ENCODE measurements at places on chromosomes 16 and 17.

DNA sequence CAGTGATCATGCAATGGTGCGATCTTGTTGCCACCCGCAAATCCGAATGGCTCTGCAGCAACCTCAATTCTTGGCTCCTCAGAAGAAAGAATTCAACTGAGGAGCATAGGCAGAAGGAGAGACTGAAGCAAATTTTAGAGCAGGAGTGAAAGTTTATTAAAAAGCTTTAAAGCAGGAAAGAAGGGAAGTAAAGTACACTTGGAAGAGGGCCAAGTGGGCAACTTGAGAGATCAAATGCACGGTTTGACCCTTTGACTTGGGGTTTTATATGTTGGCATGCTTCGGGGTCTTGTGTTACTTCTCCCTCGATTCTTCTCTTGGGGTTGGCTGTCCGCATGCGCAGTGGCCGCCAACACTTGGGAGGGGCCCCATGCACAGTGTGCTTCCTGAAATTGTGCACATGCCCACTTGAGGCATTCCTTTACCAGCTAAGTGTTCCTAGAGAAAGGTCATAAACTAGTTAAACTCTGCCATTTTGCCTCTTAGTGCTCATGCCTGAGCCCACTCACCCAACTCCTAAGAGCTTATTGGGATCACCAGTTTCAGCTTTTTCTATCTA, 36.7 kb downstream of the ZNRF1 start:
- no peak for DNase-seq

- no peak for DNase-seq
Observed at GRCh38 chr16:49024896-49025295, 256.7 kb downstream of the CBLN1 start.

- DNase-seq, result no peak
Observed at GRCh38 chr16:47928008-47928407, 227.8 kb downstream of the ABCC12 start.

DNA sequence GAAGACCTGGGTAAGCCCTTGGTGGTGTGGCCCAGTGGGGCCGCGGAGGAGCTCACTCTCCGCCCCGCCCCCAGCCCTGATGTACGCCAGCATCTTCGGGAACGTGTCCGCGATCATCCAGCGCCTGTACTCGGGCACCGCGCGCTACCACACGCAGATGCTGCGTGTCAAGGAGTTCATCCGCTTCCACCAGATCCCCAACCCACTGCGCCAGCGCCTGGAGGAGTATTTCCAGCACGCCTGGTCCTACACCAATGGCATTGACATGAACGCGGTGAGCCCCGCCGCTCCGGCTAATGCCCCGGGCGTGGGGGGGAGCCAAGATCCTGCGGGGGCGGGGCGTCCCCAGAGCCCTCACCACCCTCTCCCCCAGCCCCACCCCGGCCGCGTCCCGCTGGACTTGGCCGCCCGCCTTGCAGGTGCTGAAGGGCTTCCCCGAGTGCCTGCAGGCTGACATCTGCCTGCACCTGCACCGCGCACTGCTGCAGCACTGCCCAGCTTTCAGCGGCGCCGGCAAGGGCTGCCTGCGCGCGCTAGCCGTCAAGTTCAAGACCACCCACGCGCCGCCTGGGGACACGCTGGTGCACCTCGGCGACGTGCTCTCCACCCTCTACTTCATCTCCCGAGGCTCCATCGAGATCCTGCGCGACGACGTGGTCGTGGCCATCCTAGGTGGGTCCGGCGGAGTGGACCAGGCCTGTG, 12.1 kb upstream of the DCAF7 start:
- DNase-seq, result no peak

GRCh38 chr16:27202923-27203506, 311 bp upstream of the KDM8 start:
- no peak for DNase-seq

GRCh38 chr16:51755577-51756355, 604.7 kb upstream of the SALL1 start:
- no peak for DNase-seq

DNA sequence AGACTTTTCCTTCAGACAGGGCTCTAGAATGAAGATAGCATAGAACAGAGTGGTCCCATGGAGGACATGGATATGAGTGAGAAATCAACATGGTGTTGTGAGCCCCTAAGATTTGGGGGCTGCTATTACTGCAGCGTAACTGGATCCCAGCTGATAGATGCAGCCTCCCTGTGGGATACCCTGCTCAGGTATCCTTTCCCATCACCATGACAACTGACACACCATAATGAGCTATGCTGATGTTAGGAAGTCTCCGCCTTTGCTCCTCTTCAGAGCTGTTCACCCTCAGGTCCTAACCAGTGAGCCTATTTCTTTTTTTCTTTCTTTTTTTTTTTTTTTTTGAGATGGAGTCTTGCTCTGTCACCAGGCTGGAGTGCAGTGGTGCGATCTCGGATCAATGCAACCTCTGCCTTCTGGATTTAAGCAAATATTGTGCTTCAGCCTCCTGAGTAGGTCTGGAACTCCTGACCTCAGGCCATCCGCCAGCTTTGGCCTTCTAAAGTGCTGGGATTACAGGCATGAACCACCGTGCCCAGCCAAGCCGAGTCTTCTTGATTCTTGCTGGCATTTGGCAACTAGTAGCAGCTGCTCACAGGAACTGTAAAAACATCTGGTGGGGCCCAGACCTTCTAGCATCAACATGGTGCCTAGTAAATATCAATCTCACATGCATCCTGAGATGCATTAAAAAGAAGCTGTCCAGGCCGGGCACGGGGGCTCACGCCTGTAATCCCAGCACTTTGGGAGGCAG, 17.1 kb downstream of the STX4 start:
- no peak for DNase-seq

DNA sequence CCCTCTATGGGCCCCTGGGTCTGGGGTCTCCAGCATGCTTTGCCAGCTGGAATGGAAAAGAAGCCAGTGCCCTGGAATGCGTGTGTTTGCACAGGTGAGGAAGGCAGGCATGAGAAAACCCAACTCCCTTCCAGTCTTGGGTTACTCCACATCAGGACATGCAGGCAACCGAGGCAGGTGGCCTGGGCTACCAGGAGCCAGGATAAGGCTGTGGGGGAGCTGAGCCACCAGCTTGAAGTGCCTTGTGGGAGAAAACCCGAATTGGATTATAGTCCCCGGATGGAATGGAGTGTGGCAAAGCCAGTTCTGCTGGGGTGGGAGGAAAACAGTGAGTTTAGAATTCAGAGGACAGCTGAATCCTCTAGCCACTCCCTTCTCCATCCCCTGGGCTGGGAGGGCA, 7.2 kb downstream of the SRCIN1 start:
- no peak for DNase-seq

GRCh38 chr17:44318077-44318892, 6.3 kb downstream of the SLC25A39 start:
- DNase-seq, result no peak

- DNase-seq, result peak; percentile 80
Observed at GRCh38 chr17:74779948-74780400, 3.8 kb upstream of the NAT9 start.

DNA sequence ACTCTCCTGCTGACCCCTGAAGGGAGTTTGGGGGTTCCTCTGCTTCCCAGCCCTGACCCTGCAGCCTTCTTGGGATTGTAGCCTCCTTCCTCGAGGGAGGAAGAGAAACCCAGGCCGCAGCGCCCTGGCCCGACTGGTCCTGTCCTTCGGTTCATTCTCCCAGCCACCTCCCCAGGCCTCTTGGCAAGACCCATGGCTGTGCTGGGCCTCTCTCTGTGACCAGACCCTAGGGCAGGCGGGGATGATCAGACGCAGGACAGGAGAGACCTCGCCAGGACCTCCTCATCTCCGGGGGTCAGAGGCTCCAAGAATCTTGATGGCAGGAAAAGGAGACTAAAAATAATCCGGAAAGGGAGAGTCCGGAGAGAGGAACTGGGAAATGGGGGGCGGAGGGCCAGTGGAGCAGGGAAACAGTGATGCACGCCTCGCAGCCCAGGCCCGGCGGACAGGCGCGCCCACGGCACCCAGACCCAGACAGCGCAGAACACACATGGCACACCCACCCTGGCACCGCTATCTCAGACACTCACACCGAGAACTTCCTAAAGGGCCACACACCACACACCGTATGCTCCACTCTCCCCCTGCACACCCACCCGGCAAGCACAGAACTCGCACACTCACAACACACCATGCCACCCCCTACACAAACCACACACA, 1.2 kb downstream of the ARHGEF15 start:
- no peak for DNase-seq

- DNase-seq, result no peak
Observed at GRCh38 chr17:83099086-83099555, 19.7 kb downstream of the METRNL start.

- no peak for DNase-seq
Observed at GRCh38 chr17:11642655-11643054, 44.4 kb downstream of the DNAH9 start.

DNA sequence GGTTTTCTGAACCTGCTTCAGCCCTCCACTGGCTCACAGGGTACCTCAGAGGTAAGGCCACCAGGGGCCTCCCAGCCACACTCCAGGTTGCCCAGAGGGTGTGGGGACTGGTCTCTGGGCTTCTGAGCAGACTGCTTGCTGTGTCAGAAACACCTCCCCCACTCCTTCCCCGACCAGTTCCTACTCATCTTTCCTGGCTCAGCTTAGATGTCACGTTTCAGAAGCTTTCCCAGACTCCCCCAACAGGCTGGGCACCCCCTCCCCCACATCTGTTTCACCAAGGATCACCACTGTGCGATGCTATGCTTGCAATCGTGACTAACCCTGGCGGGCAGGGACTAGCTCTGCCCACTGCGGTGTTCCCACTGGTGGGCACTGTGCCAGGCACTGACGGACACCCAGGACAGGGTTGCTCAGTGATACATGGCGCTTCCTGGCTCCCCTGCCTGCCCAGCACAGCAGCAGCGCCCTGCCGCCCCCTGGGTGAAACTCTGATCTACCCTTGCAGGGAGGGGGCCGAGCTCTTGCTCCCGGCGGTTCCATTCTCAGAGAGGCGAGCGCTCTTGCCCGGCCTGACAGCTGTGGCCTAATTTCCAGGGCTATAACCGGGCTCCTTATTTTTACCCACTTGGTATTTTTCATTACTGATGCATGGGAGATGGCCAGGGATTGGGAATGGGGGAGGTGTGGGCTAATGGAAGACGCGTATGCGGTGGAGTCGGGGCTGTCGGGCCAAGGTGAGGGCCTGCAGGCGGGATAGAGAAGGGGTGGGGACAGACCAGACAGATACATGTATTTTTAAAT, 29.4 kb upstream of the MTSS2 start:
- DNase-seq, result no peak

GRCh38 chr17:8755590-8756255, 2.6 kb downstream of the SPDYE4 start:
- DNase-seq, result no peak

- DNase-seq, result no peak
Observed at GRCh38 chr16:83714286-83714685, 93.5 kb upstream of the HSBP1 start.

GRCh38 chr16:13554643-13555042, 365.3 kb upstream of the ERCC4 start:
- no peak for DNase-seq

DNA sequence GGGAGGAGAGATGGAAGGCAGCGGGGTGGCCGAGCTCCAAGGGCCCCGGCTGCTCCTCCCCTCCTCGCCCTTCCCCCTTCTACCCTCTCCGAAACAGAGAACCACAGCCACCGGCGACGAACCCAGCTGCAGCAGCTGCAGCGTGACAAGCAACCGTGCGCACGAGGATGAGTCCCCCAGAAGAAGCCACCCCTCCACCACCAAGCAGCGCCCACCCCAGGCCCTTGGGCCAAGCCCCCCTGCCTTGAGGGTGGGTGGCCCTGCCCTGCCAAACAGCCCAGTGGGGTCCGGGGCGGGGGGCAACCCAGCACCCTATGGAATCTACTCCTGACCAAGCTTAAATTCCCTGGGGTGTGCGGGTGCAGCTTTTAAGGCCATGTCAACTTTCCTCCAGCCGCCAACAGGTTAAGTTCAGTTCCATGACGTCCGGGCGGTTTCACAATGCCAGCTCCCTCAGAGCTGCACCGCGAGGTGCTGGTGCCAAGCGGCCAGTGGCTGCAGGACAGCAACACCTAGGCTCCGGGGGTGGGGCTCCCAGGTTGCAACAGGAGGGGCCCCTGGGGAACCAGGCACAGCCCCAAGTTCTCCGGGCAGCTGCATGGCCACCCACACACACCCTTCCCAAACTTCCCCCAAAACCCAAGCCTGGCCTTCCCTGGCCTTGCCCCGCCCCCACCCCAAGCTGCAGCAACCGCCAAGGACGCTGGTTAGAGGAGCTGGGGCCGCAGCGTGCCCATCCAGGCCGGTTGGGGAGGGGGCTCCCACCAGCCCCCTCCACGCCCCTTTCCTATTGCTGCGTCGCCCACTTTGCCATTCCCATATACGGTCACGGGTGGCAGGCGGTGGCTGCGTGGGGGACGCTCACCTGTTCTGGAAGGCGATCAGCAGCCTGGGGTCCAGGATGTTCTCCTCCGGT, 2.0 kb downstream of the CBX4 start:
- DNase-seq, result no peak

- DNase-seq, result no peak
Observed at GRCh38 chr16:52068447-52069074, 478.4 kb downstream of the TOX3 start.

GRCh38 chr16:66927918-66928649, 2.7 kb upstream of the RRAD start:
- no peak for DNase-seq

- DNase-seq, result no peak
Observed at GRCh38 chr16:4008116-4008515, 108.1 kb downstream of the ADCY9 start.

DNA sequence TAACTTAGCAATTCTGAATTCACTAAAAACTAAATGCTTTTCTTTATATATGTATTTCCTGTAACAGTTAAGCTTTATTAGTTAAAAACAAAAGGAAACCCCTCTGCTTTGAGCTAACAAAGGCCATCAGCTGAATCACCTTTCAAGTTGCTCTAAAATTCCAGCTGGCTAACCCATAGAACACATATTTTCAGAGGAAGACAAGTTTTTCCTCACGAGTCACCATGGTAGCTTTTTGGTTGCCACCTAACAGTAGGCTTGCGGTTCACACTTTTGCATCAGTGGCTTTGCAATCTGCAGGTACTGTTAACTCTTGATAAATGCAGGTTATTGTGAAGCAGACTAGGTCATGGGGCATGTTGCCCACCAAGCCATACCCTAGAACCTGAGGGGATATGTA, 57.6 kb upstream of the IRX5 start:
- no peak for DNase-seq

DNA sequence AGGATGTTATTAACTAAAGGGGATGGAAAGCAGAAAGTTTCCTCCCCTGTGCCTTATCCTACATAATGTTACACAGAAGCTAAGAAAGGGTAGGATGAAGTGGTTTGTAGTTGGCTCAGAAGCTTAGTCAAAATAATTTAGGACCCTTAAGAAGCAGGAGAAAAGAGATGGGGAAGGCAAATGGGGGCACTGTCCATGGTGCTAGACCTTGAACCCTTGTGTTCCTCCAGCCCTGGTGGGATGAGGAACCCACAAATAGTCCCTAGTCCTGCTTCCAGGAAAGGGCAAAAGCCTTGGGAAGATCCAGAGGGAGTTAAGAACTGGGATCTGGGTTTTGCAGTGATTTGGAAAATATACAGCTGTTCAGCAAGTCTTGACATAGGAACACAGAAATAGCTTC, 54.5 kb downstream of the SLC5A11 start:
- no peak for DNase-seq
